ENCODE measurements at places on chromosomes 2 and 18.
A peak's percentile ranks its signal among the peaks of the same experiment; 100 is the strongest.

DNA sequence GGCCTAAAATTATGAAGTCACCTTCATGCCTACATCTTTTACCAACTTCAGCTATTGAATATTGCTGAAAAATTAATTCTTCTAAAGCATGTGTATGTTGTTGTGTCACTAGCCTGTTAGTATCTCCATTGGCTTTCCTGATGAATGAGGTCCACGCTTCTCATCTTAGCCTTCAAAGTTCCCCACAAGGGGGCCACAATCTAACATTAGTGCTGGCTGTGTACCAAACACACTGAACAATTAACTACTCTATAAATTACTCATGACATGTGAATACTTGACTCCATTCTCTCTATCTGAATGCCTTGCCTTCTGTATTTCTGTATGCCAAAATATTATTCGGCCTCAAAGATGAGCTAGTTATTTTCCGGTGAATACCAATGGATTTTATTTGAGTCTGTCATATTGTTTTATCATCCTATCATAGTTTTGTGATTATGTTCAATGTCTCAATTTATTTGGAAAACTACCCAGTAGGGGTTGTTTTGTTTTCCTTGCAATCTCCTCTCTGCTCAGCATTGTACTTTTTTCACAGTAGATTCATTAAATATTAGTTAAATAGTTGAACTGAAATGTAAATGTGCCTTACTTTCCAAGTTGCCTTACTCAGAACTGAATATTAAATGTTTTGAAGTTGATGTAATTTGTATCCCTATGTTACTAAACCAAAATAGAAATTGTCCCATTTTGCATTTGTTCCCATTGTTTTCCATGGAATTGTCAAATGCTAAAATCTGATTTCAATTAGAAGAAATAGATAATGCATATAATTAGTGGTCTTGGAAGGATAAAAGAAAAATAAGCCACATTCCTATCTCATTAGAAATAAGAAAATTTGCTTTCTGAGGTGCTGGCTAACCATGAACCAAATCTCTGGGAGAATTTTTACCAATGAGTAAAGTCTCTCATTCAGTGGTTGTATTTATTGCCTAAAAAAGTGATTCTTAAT is 208.4 kb upstream of the COL3A1 start:
- DNase-seq = no peak

DNA sequence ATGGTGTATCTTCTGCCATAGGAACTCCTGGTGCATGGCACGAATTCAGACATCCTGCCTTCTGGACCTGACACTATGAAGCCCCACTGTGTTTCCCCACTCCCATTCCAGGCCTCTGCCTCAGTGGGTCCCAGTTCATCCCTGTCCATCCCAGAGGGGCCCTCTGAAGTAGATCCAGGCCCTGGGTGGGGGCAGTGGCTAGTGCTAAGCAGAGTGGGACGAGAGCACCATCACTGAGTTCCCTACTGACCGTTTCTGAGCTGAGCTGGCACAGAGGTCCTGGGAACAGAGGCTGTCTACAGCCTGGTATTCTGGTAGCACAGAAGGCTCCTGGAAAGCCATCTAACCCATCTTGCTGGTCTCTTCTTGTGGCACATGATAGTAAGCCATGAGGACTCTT is 54.0 kb downstream of the ATOH8 start:
- DNase-seq = no peak

- DNase-seq = no peak
These were observed 376.1 kb downstream of the IRS1 start for GRCh38 chr2:226423498-226423960.

GRCh38 chr2:98385050-98385699 is 38.9 kb downstream of the CNGA3 start:
- DNase-seq = peak; percentile 15

DNA sequence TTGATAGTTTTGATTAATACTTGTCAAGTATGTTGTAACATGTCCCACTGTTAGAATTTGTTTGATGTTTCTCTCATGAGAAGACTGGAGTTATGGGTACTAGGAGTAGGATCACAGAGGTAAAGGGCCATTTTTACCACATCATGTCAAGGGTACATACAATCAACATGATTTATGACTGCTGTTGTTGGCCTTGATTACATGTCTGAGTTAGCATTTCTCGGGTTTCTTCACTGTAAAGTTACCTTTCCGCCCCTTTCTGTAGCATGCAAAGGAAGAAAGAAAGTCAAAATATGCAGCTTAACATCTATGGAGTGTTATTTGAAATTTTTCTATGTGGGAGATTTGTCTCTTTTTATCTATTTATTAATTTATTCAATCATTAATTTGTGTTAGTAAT is 1456.4 kb downstream of the SUCLG1 start:
- DNase-seq = no peak

GRCh38 chr18:71028285-71028762 is 739.5 kb downstream of the SOCS6 start:
- no peak for DNase-seq

GRCh38 chr18:52475325-52475724 is 135.3 kb downstream of the DCC start:
- no peak for DNase-seq

DNA sequence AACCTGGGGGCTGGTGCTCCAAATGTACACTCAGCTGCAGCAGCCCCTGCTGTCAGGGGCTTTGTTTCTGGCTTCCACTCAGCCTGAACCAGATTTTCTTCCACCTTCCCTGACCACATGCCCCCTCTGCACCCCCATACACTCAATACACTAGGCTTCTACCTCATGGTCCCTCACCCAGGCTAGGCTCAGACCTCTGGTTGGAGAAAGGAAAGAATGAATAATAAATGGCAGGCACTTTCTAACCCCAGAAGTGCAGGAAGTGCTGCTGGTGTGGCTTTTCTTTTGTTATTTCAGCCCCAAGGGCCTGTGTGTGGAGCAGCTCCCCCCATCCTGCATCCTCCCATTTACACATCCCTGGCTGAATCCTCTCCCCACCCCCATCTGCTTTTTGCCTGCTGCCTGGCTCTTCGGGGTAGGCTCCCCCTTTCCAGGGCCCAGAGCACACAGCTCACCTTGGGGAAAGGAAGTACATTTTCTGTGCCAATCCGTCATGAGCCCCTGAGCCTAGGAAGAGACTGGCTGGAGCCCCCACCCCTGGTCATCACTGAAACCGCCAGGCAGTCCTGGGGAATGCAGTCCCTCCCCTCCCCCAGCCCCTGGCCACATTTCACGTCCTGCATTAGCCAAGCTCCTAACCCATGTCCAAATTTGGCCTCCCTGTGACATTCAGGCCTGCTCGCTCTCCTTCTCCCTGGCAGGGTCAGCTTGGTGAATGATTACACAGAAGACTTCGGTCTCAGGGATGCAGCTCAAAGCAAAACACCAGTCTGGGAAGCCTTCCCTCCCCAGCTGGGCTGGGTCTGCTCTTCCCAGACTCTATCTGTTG is 2.6 kb downstream of the DYSF start:
- no peak for DNase-seq

- no peak for DNase-seq
These were observed 35.5 kb downstream of the HS6ST1 start for GRCh38 chr2:128282976-128283810.
